ENCODE measurements at places on chromosomes 2 and 18. TPM values are rescaled to one million over a fixed set of nuclear protein-coding genes. Genes with fewer than 3 reads are reported as not detected.

- no peaks in the 10 kb centered on the region for H3K4me1 ChIP-seq
- peak; percentile 56 for DNase-seq
Measured at GRCh38 chr2:45681675-45682074, 30.2 kb downstream of the PRKCE start.

AAK1 gene
- 16.6 TPM for total RNA-seq

ADRA2B gene
- total RNA-seq: 2.3 TPM

AGXT gene
- total RNA-seq: 0.13 TPM
